ENCODE measurements at places on chromosomes 6 and 20. TPM values are rescaled to one million over a fixed set of nuclear protein-coding genes. Genes with fewer than 3 reads are reported as not detected.

MCM9 gene
- total RNA-seq: 6.7 TPM

MOXD1 gene
- total RNA-seq: 38.4 TPM

OR12D3 gene
- not detected for total RNA-seq

CENPW gene
- total RNA-seq: 0.64 TPM

GGTLC1 gene
- total RNA-seq: not detected

SMLR1 gene
- total RNA-seq: not detected

UFL1 gene
- total RNA-seq: 19.4 TPM

BPIFB4 gene
- 0.24 TPM for total RNA-seq

OR2H1 gene
- total RNA-seq: not detected

HDGFL1 gene
- not detected for total RNA-seq

PRSS16 gene
- total RNA-seq: not detected

SLC23A2 gene
- 12.4 TPM for total RNA-seq

NNAT gene
- total RNA-seq: not detected

MCUR1 gene
- 7.4 TPM for total RNA-seq

CBFA2T2 gene
- total RNA-seq: 8.9 TPM

CAGE1 gene
- not detected for total RNA-seq

FILIP1 gene
- 1.1 TPM for total RNA-seq

RBM12 gene
- total RNA-seq: 29.3 TPM

FHL5 gene
- 0.06 TPM for total RNA-seq

DUSP15 gene
- total RNA-seq: 0.34 TPM

SLC22A2 gene
- total RNA-seq: not detected

ZBTB24 gene
- total RNA-seq: 7.5 TPM

GUCA1A gene
- total RNA-seq: not detected

PSORS1C2 gene
- total RNA-seq: not detected

SLC2A4RG gene
- total RNA-seq: 39.2 TPM

BACH2 gene
- 0.06 TPM for total RNA-seq

PFDN4 gene
- 56.8 TPM for total RNA-seq

SPTLC3 gene
- total RNA-seq: 13.9 TPM

MAP3K7 gene
- total RNA-seq: 22.3 TPM

KIAA0408 gene
- total RNA-seq: 4.6 TPM

PDSS2 gene
- 9.6 TPM for total RNA-seq

All from cardiac ventricle fibroblast (primary cell).